Activated naive CD8-positive, alpha-beta T cell treated with anti-CD3 and anti-CD28 coated beads, Interleukin-2, amount 50 U/mL, for 24 hours (primary cell): ENCODE measurements at places on chromosomes 4 and X.

DNA sequence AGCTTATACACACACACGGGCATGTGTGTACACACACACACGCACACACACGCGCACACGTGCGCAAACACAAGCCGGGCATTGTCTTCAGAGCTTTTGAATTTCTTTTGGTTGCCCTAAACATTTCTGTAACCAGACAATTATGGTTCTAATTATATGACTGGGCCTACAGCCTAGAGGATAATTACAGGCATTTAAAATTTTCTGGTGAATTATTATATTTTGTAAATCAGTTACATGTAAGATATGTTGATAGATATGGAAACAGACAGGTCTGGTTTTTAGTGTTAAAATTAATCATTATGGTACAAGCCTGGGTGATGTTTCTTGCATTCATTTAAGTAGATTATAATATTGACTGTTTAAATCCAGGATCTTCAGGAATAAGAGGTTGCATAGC, 1120.5 kb downstream of the ADGRL3 start:
- DNase-seq: no peak

- DNase-seq: no peak
These were observed 84.5 kb downstream of the CD99L2 start for GRCh38 chrX:150813922-150814321.

DNA sequence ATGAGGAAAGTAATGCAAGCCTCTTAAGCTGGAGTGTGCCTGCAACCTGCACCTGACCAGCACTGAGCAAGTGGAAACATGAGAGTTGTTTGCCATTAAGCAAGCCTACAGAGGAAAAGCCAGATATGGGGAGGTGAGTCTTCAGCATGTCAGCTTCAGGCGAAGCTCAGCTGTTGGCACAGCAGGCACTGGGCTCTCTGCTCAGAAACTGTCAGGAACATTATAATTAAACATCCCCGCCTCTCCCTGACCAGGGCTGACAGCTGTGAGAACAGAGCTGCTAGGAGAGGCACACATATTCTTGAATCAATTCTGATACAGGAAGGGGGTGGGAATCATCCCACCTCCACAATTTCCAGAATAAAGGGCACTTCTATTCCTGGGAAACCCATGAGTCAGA, 19.0 kb upstream of the DCX start:
- no peak for DNase-seq

DNA sequence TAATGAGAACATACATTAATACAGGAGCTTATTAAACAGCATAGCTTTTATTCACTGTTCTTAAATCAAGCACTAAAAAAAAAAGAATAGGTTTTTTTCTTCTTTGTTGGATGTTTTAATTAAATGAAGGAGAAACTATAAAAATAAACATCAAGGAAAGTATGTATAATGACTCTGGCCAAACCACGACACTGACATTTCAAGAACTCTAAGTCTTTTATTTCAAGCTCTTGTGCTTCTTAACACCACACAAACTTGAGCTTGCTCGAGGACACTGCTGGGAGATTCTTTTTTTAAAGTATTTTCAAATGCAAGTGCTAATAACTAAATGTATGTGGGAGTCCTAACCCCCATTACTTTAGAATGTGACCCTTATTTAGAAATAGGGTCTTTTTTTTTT, 204.9 kb upstream of the PPARGC1A start:
- no peak for DNase-seq

DNA sequence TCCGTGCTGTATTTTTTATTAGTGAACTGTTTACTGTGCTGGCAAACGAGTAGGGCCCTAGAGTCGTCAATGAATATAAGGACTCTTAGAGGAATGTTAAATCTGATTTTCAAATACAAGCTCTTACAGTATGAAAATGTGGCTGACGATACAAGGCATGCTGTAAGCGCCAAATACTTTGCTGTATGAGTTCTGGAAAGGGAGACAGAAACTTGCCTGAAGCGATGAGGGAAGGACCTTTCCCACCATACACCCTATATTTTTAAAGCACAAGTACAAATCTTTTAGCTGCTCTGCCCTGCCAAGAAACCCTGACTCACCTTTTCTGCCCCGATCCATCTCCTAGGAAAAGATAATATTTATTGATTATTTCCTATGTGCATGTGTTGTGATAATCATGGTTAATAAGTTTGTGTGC, 15.7 kb upstream of the RUFY3 start:
- no peak for DNase-seq

GRCh38 chrX:76127341-76127740, 45.5 kb upstream of the PBDC1 start:
- no peak for DNase-seq

DNA sequence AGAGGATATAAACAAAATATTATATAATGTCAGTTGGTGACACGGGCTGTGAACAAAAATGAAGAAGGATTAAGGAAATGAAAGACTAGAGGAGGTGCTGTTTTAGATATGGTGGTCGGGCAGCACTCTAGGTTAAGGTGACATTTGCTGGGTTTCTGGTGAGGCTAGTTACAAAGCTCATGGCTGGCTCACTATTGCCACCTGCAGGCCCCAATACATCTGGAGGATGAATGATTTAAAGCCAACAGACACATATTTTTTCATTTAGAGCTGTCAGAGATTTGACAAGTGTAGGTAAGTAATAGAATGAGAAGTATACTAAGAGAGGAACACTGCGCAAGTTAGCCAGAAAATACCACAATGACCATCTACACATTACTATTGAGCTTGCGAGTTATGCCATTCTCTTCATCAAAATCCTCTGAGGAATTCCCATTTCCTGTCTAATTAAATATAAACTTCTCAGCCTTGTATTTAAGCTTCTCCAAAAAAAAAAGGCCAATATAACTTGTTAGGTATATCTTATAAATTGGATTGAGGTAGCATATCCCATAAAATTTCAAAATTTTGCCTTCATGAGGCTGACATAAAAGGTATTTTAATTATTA, 6.4 kb upstream of the FGG start:
- DNase-seq: peak; percentile 62
